ENCODE measurements at places on chromosomes 3 and 15.

DNA sequence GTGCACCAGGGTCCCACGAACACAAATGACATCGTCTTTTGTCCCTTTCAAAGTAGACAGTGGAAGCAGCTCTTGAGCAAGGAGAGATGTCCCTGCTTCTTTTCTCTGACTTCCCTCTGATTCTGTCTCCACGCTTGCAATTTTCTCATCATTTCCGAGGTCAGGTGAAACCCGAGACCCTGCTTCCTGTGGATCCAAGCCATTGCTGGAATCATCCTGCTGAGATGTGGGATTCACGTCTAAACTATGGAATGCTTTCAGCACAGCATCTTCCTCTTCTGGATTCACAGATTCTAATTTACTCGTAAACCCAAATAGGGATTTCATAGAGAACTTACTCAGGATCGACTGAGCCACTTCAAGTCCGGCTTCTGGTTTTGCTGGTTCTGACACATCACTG is 127.1 kb downstream of the FMN1 start:
- no peak for DNase-seq

DNA sequence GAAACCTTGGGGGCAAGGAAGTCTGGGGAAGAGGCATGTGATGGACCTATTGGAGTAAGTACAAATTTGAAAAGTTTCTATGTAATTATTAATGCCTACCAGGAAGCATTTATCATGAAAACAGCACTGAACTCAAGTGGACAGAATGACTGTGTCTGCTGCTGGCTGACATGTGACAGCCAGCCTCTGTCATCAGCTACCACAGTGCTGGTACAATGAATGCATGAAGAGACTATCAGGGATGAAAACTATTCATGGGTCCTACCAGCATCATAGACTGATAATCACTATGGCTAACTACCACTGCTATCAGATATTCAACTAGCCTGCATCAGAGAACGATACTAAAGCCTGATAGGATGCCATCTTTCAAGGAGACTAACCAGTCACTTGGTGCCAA is 193.5 kb downstream of the RAP2B start:
- no peak for DNase-seq

DNA sequence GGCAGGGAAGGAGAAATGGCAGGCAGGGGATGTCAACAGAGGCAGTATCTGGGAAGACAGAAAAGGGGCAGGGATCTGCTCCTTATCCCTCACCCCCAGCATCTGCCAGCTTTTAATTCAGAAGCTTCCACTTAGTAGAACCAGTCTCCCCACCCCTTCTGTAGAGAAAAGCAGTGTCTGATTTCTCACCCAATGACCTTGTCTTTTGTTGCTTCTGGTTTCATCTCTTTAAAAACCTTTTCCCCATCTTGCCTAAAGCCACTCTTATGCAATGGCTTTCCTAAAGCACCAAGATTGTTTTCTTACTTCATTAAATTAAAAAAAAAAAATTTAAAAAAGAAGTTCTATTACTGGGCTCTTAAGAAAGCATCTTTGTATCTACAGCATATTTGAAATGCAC is 27.8 kb downstream of the ARHGEF3 start:
- DNase-seq, result no peak

DNA sequence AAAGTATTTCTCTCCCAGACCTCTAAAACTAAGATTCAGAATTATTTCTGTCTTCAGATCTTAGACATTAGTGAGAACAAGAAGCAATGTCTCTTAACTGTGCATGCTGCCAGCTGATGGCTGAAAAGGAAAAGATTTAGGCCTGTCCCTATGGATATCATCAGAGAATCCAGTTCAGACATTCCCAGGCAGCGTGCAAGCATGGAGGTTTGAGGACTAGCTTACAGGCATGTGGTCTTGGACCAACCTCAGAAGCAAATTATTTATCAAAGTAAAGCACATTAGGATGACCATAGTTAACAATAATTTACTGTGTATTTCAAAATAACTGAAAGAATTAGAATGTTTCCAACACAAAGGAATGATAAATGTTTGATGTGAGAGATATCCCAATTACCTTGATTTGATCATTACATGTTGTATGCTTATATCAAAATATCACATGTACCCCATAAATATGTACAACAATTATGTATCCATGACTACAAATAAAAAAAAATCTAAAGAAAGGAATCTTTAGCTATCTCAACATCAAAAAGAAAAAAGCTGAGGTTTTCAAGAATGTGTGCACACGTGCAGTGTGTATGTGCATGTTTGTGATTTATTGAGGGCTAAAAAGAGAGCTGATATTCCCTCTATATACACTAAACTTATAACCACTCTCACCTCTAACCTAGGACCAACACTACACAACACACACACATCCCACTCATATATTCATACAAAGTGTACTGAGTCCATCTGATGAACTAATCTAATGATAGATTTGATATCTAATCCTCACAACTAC is 108.9 kb upstream of the THBS1 start:
- DNase-seq, result no peak

GRCh38 chr3:62723166-62723913 is 151.9 kb downstream of the CADPS start:
- DNase-seq, result no peak

DNA sequence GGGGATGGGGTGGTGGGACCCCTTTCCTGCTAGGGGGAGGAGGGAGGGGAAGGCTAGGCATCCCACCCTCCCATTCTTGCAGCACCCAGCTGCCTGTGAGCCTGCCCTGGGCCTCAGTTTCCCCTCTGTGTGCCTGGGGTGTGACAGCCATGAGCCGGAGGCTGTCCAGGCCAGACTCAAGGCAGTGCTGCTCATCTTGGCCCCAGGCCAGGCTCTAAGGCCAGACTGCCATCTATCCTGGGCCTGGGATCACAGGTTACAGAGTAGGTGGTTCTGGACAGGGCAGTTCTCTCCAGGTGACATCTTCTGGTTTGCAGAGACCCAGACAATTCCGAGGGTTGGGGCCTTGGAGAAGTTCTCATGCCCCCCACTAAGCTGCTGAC is 3.3 kb upstream of the VILL start:
- DNase-seq, result no peak

GRCh38 chr3:62700357-62700756 is 174.9 kb downstream of the CADPS start:
- no peak for DNase-seq

DNA sequence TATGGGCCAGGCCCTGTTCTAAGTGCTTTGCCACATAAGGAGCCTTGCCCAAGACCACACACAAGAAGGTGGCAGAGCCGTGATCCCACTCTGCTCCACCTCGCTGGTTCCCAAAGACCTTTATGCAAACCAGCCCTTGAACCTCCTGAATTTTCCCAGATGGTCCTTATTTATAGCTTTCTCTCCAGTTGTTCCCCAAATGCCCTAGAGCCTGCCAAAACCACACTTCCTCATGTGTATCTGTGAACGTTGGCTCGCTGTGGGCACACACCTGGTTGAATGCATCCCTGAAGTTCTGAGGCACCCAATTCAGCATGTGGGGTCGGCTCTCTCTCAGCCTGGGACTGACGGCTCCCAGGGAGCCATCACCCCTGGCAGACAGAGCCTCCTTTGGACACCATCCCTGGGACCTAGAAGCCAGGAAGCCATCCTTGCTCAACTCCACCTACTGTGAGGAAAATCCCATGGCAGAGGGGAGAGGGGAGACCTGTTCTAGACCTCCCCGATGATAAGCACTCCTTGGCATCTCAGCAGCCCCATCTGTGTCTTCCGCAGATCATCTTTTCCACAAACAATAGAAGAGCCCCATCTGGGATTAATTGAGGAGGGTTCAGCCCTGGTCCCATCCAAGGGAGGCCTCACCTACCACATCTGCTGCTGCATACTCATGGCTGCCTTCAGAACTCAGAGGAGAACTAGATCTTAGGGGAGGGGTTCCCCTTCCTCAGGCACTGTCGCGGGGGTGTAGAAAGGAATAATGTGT is 42.3 kb upstream of the LIMD1 start:
- DNase-seq, result no peak

- DNase-seq, result peak; percentile 6
Observed at GRCh38 chr15:60916679-60917460, 312.2 kb downstream of the RORA start.

DNA sequence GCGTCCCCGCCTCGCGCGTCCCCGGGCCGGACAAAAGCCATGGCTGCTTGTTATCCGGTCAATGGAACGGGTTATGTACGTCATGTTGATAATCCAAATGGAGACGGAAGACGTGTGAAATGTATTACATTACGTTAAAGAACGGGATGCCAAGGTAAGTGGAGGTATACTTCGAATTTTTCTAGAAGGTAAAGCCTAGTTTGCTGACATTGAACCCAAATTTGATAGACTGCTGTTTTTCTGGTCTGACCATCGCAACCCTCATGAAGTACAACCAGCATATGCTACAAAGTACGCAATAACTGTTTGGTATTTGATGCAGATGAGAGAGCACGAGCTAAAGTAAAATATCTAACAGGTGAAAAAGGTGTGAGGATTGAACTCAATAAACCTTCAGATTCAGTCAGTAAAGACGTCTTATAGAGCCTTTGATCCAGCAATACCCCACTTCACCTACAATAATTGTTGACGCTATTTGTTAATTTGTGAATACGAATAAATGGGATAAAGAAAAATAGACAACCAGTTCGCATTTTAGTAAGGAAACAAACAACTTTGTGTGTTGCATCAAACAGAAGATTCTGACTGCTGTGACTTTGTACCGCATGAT is 19.8 kb downstream of the WDR73 start:
- no peak for DNase-seq

- DNase-seq, result no peak
Observed at GRCh38 chr3:23259515-23259914, 56.4 kb downstream of the UBE2E2 start.

DNA sequence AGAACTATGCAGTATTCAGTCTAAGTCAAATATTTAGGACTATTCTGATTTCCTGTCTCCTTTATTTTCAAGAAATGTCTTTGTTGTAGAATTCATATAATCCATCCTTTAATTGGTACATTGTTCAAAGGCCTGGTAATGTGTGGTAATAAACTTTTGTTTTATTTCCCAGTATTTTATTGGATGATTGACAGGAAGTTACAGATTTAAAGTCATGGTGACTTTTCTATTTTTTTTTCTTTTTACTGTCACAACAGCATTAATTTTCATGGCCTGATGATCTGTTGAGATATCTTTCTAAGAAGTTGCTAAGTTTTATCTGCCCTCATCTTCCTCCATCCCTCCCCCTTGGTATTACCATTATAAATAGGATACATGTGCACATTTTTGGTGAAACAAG is 161.7 kb downstream of the PTPRG start:
- DNase-seq, result no peak

- DNase-seq, result no peak
Observed at GRCh38 chr3:9409981-9410854, 12.8 kb downstream of the SETD5 start.
